ENCODE measurements at places on chromosomes 11 and 22. TPM values are rescaled to one million over a fixed set of nuclear protein-coding genes. Genes with fewer than 3 reads are reported as not detected.
A peak's percentile ranks its signal among the peaks of the same experiment; 100 is the strongest.

GRCh38 chr11:334264-334994 is 13.8 kb upstream of the IFITM3 start:
- H3K27ac ChIP-seq: no peak overlapping the region
- DNase-seq: no peak
- H3K4me3 ChIP-seq: no peak overlapping the region
- peaks cover 65% of the 10 kb centered on the region for H3K4me1 ChIP-seq

DNA sequence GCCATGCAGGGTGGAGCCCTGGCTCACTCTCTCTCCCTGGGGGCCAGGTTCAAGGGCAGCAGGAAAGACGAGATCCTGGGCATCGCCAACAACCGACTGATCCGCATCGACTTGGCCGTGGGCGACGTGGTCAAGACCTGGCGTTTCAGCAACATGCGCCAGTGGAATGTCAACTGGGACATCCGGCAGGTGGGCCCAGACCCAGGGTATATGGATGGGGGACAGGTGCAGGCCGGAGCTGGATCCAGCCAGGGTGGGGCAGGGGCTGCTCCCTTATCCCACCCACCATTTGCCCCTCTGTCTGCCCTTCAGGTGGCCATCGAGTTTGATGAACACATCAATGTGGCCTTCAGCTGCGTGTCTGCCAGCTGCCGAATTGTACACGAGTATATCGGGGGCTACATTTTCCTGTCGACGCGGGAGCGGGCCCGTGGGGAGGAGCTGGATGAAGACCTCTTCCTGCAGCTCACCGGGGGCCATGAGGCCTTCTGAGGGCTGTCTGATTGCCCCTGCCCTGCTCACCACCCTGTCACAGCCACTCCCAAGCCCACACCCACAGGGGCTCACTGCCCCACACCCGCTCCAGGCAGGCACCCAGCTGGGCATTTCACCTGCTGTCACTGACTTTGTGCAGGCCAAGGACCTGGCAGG is 2.9 kb downstream of the TRPT1 start:
- peaks cover 50% of the 10 kb centered on the region for H3K36me3 ChIP-seq
- no peak for DNase-seq
- H3K27ac ChIP-seq: no peak overlapping the region
- H3K4me1 ChIP-seq: peaks cover 36% of the 10 kb centered on the region

- H3K4me3 ChIP-seq: no peak overlapping the region
- H3K27ac ChIP-seq: no peak overlapping the region
- no peak for DNase-seq
- H3K27me3 ChIP-seq: no peaks in the 10 kb centered on the region
Measured at GRCh38 chr11:131666006-131666405, 295.6 kb downstream of the NTM start.

GRCh38 chr11:19995145-19995544 is 165.1 kb downstream of the DBX1 start:
- peaks cover 6% of the 10 kb centered on the region for H3K4me1 ChIP-seq
- no peaks in the 10 kb centered on the region for H3K36me3 ChIP-seq
- no peaks in the 10 kb centered on the region for H3K27me3 ChIP-seq
- no peak for DNase-seq

DNA sequence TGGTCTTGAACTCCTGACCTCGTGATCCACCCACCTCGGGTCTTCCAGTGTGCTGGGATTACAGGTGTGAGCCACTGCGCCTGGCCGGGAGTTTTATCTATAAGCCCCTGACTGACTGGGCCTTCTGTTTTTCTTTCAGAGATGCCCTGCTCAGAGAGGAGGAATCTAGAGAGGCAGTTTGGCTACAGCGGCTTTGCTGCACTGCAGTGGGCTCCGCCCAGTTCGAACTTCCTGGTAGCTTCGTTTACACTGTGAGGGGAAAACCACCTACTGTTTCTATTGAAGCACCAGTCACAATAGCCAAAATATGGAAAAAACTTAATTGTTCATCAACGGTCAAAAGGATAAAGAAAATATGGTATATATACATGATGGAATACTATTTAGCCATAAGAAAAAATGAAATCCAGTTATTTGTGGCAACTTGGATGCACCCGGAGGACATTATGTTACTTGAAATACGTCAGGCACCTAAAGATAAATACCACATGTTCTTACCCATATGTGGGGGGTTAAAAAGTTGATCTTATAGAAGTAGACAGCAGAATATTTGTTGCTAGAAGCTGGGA is 31.9 kb upstream of the FAM181B start:
- no peak overlapping the region for H3K4me3 ChIP-seq
- H3K27me3 ChIP-seq: no peaks in the 10 kb centered on the region
- DNase-seq: peak; percentile 41
- H3K4me1 ChIP-seq: no peaks in the 10 kb centered on the region

DNA sequence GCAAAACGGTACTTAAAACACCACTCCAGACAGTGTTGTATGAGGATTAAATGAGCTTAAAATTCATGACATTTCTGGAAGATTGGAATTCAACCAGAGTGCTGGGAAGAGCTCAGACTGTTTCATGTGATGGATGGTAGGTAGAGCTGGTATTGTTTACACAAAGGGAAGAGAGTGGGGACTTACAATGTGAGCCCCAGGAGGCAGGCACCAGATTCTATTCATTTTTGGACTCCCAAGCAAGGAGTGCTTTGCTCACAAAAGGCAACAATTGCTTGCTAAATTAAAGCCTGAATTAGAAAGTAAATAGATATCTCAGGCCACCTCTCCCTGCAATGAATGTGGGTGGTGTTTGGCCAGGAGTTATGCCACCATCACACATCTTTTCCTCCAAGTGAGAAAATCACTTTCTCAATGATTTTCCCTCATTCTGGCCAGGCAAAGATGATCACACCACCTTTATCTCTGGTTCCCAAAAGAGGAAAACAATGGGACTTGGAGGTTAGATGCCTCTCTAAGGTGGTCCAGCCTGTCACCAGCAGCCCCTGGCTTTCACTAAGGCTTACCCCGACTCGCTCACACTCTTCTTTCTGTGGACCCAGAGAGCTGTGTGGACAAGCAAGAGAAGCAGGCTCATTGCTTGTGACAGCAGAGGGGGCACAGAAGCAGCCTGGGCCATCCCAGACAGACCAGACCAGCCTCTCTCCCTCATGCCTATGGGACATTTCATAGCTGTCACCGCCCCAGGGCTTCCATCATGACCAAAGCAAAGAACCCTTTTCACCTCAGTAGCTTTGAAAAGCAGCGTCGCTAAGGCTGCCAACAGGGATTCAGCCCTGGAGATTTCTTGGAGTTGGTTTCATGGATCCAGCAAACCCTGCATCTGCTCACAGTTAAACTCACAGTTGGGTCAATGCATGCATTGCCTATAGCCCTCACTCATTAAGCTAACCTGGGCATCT is 63.5 kb upstream of the DRD2 start:
- H3K27ac ChIP-seq: no peak overlapping the region
- H3K27me3 ChIP-seq: no peaks in the 10 kb centered on the region
- H3K36me3 ChIP-seq: no peaks in the 10 kb centered on the region
- no peaks in the 10 kb centered on the region for H3K4me1 ChIP-seq
- H3K4me3 ChIP-seq: no peak overlapping the region

The CLMP gene
- not detected for total RNA-seq

The SCN4B gene
- total RNA-seq: 0.33 TPM
